ENCODE measurements at places on chromosomes 16 and 17. TPM values are rescaled to one million over a fixed set of nuclear protein-coding genes. Genes with fewer than 3 reads are reported as not detected.

GRCh38 chr16:63672493-63672892, 1449.4 kb downstream of the CDH11 start:
- DNase-seq, result no peak

FA2H gene
- not detected for total RNA-seq

TNRC6A gene
- 49.3 TPM for total RNA-seq

GRCh38 chr17:62818526-62818925, 10.4 kb upstream of the MARCHF10 start:
- no peak for DNase-seq

- no peak for DNase-seq
Observed at GRCh38 chr17:285751-286422, 66.7 kb downstream of the RPH3AL start.

GRCh38 chr16:12063435-12063834, 86.9 kb downstream of the SNX29 start:
- DNase-seq, result no peak

- no peak for DNase-seq
Observed at GRCh38 chr16:89623511-89624261, 10.2 kb downstream of the DPEP1 start.

GRCh38 chr16:30786936-30787612, at the start of gene ZNF629:
TSS of gene ZNF629 (minus strand) at chr16:30787205. CDS start at chr16:30784482, 2,723 bp downstream.
- peak; percentile 54 for DNase-seq

GRCh38 chr17:10579270-10579669, 29.8 kb upstream of the MYH2 start:
- DNase-seq, result no peak

DNA sequence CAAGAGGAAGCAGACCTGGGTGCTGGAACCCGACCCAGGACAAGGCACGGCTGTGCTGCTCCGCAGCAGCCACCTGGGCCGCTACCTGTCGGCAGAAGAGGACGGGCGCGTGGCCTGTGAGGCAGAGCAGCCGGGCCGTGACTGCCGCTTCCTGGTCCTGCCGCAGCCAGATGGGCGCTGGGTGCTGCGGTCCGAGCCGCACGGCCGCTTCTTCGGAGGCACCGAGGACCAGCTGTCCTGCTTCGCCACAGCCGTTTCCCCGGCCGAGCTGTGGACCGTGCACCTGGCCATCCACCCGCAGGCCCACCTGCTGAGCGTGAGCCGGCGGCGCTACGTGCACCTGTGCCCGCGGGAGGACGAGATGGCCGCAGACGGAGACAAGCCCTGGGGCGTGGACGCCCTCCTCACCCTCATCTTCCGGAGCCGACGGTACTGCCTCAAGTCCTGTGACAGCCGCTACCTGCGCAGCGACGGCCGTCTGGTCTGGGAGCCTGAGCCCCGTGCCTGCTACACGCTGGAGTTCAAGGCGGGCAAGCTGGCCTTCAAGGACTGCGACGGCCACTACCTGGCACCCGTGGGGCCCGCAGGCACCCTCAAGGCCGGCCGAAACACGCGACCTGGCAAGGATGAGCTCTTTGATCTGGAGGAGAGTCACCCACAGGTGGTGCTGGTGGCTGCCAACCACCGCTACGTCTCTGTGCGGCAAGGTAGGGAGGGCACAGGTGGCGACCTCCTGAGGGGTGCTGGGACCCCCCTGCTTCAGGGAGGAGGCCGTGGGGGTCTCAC, 667 bp downstream of the FSCN2 start:
- DNase-seq, result no peak

Data from breast epithelium (tissue), 4 donors.